ENCODE measurements at places on chromosomes 2 and 18. TPM values are rescaled to one million over a fixed set of nuclear protein-coding genes. Genes with fewer than 3 reads are reported as not detected.
A peak's percentile ranks its signal among the peaks of the same experiment; 100 is the strongest.

Gene ANO7
- total RNA-seq: 5.4 TPM

Gene DQX1
- total RNA-seq: not detected

Gene KDM3A
- total RNA-seq: 44.9 TPM

Gene SETBP1
- 85.0 TPM for total RNA-seq

Gene POTEI
- 0.26 TPM for total RNA-seq

GRCh38 chr18:11163665-11164064, 14.3 kb upstream of the PIEZO2 start:
- no peak overlapping the region for H3K27ac ChIP-seq
- H3K27me3 ChIP-seq: no peaks in the 10 kb centered on the region
- no peaks in the 10 kb centered on the region for H3K4me1 ChIP-seq
- H3K4me3 ChIP-seq: no peak overlapping the region
- no peak for DNase-seq

GRCh38 chr2:226208726-226209125, 590.9 kb downstream of the IRS1 start:
- H3K27me3 ChIP-seq: no peaks in the 10 kb centered on the region
- no peaks in the 10 kb centered on the region for H3K36me3 ChIP-seq
- no peak for DNase-seq
- no peaks in the 10 kb centered on the region for H3K4me1 ChIP-seq
- no peak overlapping the region for H3K4me3 ChIP-seq

DNA sequence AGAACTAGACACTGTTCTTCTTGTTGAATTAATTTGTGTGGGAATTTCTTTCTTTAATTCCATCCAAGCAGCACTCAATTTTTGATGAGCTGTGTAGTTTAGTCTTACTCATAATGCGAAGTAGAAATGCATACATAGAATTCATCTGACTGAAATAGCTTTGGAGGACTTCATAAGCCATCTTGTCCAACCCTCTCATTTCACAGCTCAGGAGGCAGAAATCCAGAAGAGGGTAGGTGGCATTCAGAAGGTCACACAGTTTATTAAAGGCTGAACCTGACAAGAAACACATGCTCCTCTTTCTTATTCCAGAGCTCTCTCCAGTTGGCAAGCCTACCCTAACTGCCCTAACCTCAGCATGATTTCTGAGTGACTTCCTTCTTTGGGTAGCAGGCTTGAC, 169.2 kb upstream of the NOSTRIN start:
- H3K27me3 ChIP-seq: no peaks in the 10 kb centered on the region
- H3K4me3 ChIP-seq: no peak overlapping the region
- no peak for DNase-seq
- H3K27ac ChIP-seq: peak overlapping the region; percentile 43
- no peaks in the 10 kb centered on the region for H3K36me3 ChIP-seq

DNA sequence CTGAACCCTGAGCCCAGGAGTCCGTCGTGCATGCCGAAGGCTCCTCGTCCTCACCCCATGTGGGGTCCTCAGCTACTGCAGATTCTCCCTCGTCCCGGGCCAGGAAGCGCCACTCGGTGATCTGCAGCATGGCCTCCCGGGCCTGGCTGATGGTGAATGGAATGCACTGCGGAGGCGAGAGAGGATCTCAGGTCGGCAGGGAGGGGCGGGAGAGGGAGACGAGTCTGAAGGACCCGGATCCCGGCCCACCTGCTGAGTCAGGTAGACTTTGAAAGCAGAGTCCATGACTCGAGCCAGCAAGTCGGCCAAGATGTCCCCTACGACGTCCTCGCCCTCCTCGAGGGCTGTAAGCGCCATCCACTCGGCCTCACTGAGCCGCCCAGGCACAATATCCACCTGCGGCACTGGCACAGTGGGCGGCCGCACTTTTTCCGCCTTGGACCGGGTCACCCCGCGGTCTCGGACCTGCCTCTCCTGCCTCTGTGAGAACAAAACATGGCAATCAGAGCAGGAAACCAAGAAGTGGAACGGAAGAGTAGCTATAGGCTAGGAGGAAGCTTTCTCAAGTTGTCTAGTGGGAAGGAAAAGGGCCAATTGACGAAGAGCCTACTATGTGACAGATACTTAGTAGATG, 5.5 kb downstream of the C2orf81 start:
- peak; percentile 56 for DNase-seq
- no peak overlapping the region for H3K27ac ChIP-seq
- H3K27me3 ChIP-seq: no peaks in the 10 kb centered on the region
- H3K4me1 ChIP-seq: no peaks in the 10 kb centered on the region

DNA sequence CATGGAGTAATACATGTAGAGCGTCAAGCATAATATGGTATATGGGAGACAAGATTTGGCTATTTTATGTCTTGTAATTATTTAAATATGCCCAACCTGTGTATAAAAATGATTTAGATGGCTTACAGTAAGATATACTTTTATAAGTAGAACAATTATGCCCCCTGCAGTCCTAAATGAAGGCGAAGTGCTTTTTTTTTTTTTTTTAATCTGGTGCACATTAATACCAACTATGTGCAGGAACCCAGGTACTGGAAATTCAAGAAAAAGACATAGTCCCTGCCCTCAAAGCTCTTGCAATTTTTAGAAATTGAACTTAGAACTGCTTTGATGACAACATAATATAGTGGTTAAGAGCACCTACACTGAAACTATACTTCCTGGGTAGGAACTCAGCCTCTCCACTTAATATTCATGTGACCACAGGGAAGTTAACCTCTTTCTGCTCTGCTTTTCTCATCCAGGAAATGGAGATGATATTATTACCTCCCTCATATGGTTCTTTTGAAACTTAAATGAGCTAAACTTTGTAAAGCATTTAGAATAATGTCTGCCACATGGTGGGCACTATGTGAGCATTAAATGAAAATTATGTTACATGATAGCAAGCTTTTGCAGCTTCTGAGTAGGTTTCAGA, 38.1 kb downstream of the AFTPH start:
- no peaks in the 10 kb centered on the region for H3K27me3 ChIP-seq
- no peak overlapping the region for H3K4me3 ChIP-seq
- no peaks in the 10 kb centered on the region for H3K4me1 ChIP-seq
- H3K27ac ChIP-seq: no peak overlapping the region
- H3K36me3 ChIP-seq: no peaks in the 10 kb centered on the region

- DNase-seq: no peak
- H3K27ac ChIP-seq: no peak overlapping the region
- H3K36me3 ChIP-seq: no peaks in the 10 kb centered on the region
- no peak overlapping the region for H3K4me3 ChIP-seq
Observed at GRCh38 chr2:226979004-226979403, 143.2 kb downstream of the RHBDD1 start.

- H3K27me3 ChIP-seq: no peaks in the 10 kb centered on the region
- no peaks in the 10 kb centered on the region for H3K36me3 ChIP-seq
- H3K27ac ChIP-seq: no peak within 1 kb of the TSS
- no peak within 1 kb of the TSS for H3K4me3 ChIP-seq
- no peak for DNase-seq
Observed at GRCh38 chr2:165203689-165204559, at the start of gene SCN3A. SCN3A (minus strand) TSS chr2:165204050; CDS start chr2:165176394, 27,656 bp downstream.

DNA sequence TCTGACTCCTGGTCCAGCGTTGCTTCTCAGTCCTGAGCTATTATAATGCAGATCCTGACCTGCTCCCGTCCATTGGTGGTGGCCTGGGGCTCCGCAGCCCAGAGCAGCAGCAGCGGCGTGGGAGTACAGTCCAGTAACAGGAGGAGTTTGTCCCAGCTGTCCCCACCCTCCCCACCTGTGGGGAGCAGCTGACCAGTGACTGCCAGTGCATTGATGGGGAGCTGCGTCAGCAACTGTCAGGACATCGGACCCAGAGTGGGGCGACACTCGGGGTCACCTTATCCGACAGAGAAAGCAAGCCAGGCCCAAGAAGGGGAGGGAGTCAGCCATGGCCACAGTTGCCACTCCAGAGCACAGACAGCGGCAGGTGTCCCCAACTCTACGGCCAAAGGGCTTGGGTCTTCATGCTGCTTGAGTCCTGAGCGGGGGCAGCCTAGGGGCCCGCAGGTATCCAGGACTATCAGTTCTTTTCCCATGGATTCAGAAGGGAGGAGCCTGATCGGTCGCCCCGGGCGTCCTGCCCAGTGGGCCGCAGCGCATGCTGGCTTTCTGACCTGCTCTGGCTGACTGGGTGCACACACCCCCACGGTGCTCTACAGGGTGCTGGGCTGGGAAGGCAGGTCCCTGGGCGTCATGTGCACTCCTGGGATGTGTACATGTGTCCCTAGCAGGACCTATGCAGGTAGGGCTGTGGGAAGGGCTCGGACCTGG, 29.7 kb downstream of the DNMT3A start:
- H3K4me1 ChIP-seq: no peaks in the 10 kb centered on the region
- H3K27ac ChIP-seq: no peak overlapping the region
- no peaks in the 10 kb centered on the region for H3K36me3 ChIP-seq
- no peak for DNase-seq

- no peaks in the 10 kb centered on the region for H3K36me3 ChIP-seq
- no peak overlapping the region for H3K4me3 ChIP-seq
- no peaks in the 10 kb centered on the region for H3K4me1 ChIP-seq
- no peak overlapping the region for H3K27ac ChIP-seq
- no peaks in the 10 kb centered on the region for H3K27me3 ChIP-seq
Observed at GRCh38 chr2:220876080-220876824, 695.9 kb downstream of the EPHA4 start.

- peaks cover 5% of the 10 kb centered on the region for H3K4me1 ChIP-seq
- no peak overlapping the region for H3K4me3 ChIP-seq
- DNase-seq: no peak
- H3K27ac ChIP-seq: no peak overlapping the region
Observed at GRCh38 chr2:196399722-196400691, 228.6 kb upstream of the STK17B start.

DNA sequence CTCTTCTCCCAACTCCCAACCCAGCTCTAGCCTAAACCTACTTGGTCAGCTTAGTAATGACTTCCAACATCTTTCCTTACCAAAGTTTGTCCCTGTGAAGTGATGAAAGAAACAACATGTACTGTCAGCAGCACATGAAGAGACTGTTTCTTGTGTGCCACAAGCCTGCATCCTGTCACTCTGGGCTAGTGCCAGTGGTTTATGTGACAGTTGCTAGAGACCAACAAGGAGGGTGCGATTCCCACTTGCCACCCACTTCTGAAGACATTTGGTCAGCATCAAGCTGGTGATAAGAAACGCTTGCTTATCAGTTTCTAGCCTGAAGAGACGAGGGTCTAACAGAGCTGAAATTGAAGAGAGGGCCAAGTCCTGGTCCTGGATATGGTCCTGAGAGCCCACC, 132.6 kb downstream of the COL4A4 start:
- no peak overlapping the region for H3K4me3 ChIP-seq
- H3K27me3 ChIP-seq: no peaks in the 10 kb centered on the region
- H3K36me3 ChIP-seq: no peaks in the 10 kb centered on the region
- H3K27ac ChIP-seq: no peak overlapping the region
- no peak for DNase-seq
- no peaks in the 10 kb centered on the region for H3K4me1 ChIP-seq
